NCI-H1417 (cell line): ENCODE measurements at places on chromosomes 7 and 10.

GRCh38 chr7:106881984-106882383 lies 16.9 kb downstream of the PIK3CG start:
- no peak for DNase-seq

DNA sequence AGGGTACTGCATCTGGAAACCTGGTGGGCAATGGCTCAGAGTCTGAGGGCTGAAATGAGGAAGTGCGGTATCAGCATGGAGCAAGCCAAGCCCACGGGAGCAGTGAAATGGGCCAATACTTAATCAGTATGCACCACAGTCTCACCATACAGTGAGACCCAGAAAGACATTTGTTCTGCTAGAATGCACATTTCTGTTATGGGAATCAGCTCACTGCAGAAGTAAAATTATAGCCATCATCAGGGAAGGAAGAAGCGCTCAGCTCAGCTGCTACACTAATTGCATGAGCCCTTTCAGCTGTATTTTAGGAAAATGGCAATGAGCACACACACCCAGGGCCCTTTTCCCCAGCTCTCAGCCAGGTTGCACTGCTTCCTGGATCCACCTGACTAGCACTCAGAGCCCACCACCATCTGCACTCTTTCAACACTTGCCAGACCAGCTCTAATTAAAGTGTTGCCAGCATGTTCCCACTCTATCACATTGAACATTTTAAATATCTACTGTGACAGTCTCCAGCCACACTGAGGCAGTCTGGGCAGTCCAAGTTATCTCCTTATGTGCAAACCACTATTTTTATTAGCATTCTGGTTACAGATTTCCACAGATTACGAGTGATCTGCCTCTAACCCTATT lies 44.2 kb upstream of the PIK3AP1 start:
- no peak for DNase-seq

DNA sequence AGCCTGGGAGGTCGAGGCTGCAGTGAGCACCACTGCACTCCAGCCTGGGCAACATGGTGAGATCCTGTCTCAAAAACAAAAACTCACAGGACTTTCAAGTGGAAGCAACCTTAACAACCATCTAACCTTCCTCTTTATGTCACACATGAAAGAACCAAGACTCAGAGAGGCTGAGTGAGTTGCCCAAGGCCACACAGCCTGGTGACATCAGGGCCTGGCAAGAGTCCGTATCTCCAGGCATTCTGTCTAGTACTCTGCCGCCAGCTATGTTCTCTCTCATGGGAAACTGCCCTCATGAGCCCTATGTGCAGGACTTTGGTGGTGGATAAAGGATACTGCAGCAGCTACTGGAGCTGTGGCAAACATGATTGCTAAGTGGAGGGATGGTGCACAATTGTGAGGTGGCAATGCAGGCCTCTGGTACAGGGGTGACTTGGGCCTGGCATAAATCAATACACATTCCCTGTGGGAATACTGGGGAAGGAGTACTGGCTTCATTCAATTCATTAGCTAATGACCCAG lies 10.1 kb upstream of the CHCHD3 start:
- DNase-seq = no peak

- DNase-seq = no peak
Observed at GRCh38 chr7:55303220-55303619, 61.9 kb upstream of the LANCL2 start.

GRCh38 chr10:80081801-80082750 lies 3.6 kb downstream of the TMEM254 start:
- DNase-seq = no peak

GRCh38 chr7:30420662-30421061 lies 57.9 kb downstream of the NOD1 start:
- DNase-seq = no peak

DNA sequence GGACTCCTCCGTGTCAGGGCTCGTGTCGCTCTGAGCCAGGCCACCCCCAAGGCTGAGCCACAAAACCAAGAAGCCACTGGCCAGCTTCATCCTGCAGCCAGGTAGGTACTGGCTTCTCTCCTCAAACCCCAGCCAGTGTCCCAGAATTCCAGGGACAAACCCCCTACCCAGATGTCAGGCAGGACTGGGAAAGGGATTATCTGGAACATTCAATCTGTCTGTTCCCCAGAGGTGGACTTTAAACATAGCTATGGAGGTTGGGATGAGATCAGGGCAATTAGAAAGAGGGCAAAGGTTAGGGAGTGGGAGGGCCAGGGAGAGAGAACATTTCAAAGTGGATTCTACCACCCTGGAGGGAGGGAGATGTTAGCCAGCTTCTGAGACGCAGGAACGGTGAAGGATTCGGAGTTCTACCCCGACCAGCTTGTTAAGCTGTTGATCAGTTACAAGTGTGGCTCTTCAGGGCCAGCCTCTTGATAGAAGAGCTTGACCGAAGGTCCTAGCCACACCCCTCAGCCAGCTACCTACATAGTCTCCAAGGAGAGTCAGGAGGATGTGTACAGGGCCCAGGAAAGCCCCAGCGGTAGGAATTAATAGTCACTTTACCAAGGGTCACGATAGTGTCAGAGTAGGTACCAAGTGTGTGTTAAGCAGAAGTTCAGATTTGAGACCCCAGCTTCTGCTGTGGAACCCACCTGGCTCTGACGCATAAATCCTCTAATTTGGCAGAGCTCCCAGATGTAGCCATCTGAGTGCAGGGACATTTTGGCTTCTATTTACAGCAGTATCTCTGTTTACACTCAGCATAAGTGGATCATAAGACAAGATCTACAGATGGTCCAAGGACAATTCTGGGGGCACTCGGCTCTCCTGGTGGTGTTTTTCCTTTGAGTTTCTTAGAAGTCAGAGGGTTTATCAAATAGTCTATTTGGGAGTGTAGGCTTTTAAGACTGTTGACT lies at the start of gene PLA2G12B:
TSS of gene PLA2G12B (minus strand) at position 211 of the 959 bp plus-strand sequence. CDS start at position 90, 121 bp downstream.
- peak; percentile 52 for DNase-seq

DNA sequence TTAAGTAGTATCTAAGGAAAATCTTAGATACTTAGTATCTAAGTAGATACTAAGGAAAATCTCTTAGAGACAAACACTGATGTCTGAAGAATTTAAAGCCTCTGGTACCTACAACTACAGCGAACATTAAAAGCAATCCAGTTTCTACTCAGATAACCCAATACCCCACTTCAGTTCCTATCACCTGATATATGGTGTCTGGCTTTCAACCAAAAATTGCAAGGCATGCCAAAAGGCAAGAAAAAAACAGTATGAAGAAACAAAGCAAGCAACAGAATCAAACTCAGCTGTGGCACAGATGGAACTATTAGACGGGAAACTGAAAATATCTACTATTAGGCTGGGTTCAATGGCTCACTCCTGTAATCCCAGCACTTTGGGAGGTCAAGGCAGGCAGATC lies 31.1 kb downstream of the ARHGAP12 start:
- no peak for DNase-seq

DNA sequence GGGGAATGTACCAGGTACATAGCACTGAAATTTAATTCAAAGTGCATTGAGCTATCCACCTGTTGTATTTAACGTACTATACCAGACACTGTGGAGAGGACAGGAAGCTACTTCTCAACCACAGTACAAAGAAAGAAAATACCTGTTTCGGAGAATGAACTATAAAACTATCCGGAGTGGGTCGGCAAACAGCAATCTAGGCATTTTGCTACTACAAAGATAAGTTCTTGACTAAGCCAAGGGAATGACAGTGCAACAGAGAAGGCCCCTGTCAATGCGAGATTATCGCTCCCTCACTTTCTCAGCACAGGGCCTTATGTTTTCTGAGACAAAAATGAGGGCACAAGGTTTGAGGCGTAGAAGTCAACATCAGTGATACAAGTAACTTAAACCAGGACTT lies 27.4 kb downstream of the SFMBT2 start:
- DNase-seq = no peak

DNA sequence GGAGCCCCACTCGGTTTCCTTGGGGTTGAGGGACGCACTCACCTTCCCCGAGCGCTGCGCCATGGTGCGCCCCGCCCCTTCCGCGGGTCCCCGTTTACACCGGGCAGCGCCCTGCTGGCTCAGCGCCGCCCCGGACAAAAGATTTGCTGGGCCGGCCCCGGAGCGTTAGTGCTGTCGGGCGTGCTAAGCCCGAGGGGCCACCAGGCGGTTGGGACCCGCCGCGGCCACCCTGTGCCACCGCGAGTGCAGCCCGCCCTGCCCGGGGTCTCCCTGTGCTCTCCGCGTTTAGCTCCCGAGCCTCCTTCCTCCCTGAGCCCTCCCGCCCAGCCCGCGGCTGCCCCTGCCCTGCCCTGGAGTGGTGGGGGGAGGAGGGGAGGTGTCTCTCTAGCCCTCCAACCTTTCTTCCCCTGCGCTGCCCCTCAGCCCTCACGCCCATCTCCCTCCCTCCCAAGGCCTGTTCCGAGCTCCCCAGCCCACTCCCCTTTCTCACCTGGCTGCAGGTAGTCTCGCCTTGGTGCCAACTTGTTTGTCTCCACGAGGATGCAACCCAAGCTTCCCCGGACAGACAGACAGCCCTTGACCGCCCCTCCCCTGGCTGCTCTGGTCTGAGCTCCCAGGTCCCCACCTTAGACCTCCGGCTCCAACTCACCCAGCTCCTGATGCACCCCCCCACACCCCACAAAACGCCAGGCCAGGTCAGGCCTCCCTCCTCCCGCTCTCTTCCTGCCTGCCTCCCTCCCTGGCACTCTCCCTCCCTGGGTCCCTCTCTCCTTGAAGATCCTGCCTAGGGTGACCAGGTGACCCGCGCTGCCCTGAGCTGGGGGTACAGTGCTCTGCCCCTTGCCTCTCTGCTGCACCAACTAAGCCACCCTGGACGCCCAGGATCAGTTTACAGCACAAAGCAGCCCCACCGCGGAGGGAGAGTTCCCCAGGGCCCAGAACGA lies at the start of gene CRYGN:
TSS of gene CRYGN (minus strand) at position 287 of the 944 bp plus-strand sequence. CDS start at position 63, 224 bp downstream.
- DNase-seq = peak; percentile 41

- no peak for DNase-seq
Observed at GRCh38 chr7:46954181-46954580, 627.7 kb downstream of the TNS3 start.

GRCh38 chr10:77149706-77150105 lies 487.9 kb downstream of the KCNMA1 start:
- no peak for DNase-seq

DNA sequence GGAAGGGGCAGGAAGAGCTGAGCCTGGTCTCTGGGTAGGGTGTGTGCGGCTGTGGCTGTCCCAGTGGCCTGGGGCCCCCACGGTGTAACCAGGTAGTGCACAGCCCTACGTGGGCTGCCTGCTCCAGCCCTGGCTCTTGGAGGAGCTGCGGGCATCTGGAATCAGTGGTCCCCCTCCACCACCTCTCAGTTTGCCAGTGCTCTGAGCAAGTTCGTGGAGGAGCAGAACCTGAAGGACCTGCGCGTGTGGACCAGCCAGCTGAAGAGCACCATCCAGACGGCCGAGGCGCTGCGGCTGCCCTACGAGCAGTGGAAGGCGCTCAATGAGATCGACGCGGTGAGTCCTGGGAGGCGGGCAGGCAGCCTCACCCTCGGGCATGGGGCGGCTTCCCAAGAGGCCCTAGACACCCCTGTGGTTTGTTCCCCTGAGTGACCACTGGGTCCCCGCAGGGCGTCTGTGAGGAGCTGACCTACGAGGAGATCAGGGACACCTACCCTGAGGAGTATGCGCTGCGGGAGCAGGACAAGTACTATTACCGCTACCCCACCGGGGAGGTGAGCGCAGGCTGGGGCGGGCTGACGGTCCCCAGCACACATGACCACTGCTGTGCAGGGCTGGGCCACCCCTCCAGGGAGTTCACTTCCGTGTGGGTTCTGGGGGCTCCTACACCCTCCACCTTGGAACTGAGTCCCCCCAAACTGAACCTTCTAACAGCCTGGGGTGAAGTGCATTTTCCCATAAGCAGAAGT lies 18.6 kb downstream of the PFKFB3 start:
- no peak for DNase-seq
